ENCODE measurements at places on chromosomes 1 and 21.

- no peak for DNase-seq
These were observed 31.6 kb upstream of the TENT5C start for GRCh38 chr1:117574161-117574835.

DNA sequence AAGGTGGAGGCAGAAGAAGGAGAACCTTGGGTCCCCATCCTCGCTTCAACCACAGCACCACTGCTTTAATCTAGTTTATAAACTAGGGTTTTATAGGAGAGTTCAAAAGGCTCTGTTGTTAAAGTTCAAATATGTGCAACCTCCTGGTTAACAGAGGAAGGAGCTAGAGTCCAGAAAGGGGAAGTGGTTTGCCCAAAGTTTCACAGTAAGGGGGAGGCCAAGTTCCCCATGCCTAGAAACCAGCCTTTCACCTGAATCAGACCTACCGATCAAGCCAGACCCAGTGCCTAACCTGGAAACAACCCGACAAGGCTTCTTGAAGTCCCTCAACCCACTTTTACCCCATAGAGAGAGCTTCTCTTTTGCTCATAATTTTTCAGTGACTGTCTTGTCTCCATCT, 106.5 kb downstream of the PLPP3 start:
- DNase-seq = no peak

GRCh38 chr1:234844479-234845031, 234.6 kb upstream of the IRF2BP2 start:
- no peak for DNase-seq

GRCh38 chr1:234582681-234583301, 27.2 kb downstream of the IRF2BP2 start:
- DNase-seq = no peak

- DNase-seq = no peak
These were observed 36.5 kb downstream of the FHAD1 start for GRCh38 chr1:15283526-15283925.

GRCh38 chr1:231091831-231092301, 51.8 kb upstream of the FAM89A start:
- DNase-seq = peak; percentile 47

DNA sequence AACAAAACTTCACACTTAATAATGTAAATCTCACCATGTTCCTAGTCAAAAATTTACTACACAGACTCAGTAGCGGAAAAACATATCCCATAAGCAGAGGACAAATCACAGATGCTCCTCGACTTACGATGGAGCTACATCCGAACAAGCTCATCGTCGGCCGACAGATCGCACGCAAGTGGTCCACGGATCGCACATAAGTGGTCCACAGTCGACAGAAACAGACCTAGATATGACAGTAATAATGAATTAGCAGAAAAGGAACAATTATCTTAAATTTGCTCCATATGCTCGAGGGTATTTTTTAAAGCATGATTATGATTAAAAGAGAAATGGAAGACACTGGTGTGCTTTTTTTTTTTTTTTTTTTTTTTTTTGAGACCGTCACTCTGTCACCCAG, 36.3 kb downstream of the WDR4 start:
- DNase-seq = no peak

GRCh38 chr1:53331446-53332185, 3.7 kb upstream of the LRP8 start:
- DNase-seq = no peak

All from activated naive CD8-positive, alpha-beta T cell treated with anti-CD3 and anti-CD28 coated beads, Interleukin-2, amount 50 U/mL, for 24 hours (primary cell).